Activated CD8-positive, alpha-beta memory T cell treated with anti-CD3 and anti-CD28 coated beads for 1 hour (primary cell): ENCODE measurements at places on chromosomes 2 and 18.

DNA sequence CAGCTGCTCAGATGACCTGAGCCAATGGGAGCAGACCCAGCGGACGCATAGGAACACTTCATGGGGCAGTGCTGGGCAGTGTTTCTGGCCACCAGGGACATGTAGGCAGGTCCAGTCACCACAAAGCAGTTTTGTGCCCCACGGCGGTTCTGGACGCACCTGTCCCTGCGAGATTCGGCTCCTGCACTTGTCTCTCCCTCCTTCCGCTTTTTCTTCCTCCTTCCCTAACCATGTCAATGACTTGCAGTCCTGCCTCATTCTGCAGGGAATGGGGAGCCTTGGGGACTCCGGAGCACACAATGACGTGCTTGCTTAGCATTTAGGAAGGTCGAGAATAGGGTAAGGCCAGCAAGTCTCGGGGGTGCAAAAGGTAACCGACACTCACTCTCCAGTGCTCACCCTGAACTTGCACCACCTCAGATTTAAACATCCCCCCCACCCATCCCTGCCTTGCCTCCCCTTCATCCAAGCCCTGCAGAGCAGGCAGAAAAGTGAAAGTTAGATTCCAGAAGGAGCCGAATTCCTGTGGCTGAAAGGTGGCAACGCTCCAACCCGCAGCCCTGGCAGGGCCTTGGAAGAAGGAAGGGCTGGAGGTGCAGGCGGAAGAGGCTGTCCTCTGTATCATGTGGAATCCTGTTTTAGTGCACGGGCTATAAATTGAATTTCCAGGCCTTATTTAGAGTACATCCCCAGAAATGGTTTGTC is 40.5 kb upstream of the ATG16L1 start:
- no peak for DNase-seq

DNA sequence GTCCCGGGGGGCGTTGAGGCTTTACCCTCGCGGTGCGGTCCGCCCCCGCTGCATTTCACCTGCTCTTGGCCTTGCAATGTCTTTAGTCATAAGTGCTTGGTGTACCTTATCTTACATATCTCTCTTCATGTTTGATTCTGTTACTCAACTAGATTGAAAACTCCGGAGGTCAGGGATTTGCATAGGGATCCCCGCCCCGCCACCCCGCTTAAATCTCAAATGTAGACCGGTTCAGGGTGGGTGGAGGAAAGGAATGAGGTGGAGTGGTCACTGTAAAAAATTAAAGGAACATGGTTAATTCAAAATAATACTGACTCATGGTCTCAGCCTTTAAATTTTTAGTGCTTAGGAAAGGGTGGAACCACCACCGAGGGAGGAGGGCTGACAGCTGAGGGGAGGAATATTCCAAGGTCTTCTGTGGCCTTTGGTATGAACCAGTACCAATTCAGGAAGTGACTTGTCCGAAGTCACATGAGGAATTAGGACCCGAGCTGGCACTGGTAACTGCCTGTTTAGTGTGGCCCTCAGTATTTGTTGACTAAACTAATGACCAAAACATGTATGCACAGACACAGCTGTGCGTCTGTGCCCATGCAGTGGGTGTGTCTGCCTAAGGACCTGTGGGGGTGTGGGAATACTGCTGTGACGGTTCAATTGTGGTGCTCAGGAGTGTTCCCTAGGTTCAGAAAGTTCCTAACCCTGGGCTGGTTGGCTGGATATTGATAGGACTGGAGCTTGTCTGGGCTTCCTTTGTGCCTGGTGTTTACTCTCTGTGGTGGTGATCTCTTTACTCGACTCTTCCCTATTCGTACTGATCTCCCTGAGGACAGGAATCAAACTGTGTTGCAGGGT is 1.0 kb downstream of the PLEKHB2 start:
- DNase-seq, result no peak

GRCh38 chr18:12933327-12933726 is 14.5 kb upstream of the SEH1L start:
- DNase-seq, result no peak

- no peak for DNase-seq
These were observed 1072.7 kb downstream of the DSC3 start for GRCh38 chr18:29969876-29970275.

GRCh38 chr2:162234620-162235462 is 8.4 kb downstream of the FAP start:
- DNase-seq, result no peak

GRCh38 chr2:207091928-207092327 is 73.8 kb downstream of the KLF7 start:
- no peak for DNase-seq

GRCh38 chr2:174572556-174572955 is 25.0 kb downstream of the WIPF1 start:
- no peak for DNase-seq
